Peyer's patch (tissue), 4 donors: ENCODE measurements at places on chromosomes 12 and 14. TPM values are rescaled to one million over a fixed set of nuclear protein-coding genes. Genes with fewer than 3 reads are reported as not detected.

The PRB2 gene
- not detected for total RNA-seq

DNA sequence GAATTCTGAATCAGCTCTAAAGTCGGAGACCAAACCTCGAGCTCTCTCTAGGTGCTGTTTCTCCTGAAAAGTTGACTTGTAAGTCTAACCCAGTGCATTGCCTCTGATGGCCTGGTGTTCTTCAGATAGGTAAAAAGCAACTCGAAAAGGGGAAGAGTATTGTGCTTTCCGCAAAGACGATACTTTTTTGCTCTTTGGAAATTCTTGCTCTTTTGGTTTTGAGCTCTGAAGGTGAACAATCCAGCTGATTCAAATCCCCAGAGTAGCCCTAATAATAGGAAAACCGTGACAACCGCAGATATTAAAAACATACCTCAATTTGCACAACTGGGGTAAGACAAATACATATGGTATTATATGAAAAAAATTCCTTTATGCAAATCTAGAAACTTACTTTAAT lies 447.4 kb downstream of the RAD51B start:
- DNase-seq: no peak

DNA sequence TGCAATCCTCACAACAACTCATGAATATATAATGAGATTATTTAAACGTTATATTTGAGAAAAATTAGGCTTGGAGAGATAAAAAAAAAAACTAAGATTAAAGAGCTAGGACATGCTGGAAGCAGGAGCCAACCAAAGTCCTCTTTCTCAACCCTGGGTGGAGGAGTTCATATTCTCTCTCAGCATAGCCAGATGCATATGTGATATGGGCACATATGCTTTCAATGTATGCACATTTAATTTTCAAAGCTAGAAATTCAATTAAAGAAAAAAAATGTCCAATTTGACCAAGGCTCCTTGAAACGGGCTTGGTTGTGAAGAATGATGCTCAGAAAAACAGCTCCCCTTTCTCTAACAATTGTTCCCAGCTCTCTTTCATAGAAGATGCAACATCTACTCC lies 61.9 kb upstream of the GRIP1 start:
- DNase-seq: no peak

- no peak for DNase-seq
Observed at GRCh38 chr12:73531752-73532151, 1005.9 kb upstream of the ATXN7L3B start.

The ABCD2 gene
- not detected for total RNA-seq

- no peak for DNase-seq
Observed at GRCh38 chr12:10701843-10702242, 21.3 kb downstream of the YBX3 start.

- no peak for DNase-seq
Observed at GRCh38 chr12:90205165-90205564, 496.5 kb upstream of the ATP2B1 start.

GRCh38 chr14:68097727-68098126 lies 278.1 kb downstream of the RAD51B start:
- no peak for DNase-seq

The SLC4A8 gene
- 9.9 TPM for total RNA-seq

DNA sequence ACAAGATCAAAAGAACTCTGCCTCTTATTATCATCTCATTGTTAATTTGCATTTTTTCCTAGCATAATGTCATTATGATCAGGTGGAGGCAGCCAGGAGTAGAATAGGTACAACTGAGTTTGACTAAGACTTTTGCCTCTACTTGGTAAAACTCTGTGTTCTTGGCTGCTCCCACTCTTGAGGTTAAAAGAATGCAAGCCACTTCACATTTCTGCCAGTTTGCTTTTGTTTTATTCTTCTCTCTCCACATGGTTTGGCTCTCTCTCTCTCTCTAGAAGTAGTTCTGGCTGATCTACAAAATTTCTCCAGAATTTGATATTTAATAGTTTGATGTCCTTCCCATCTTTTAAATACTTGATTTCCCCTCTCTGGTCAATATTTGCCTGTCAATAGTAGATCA lies 170.7 kb upstream of the E2F7 start:
- DNase-seq: no peak

The NANOG gene
- not detected for total RNA-seq

The GARIN6 gene
- total RNA-seq: not detected

The KRT4 gene
- not detected for total RNA-seq

DNA sequence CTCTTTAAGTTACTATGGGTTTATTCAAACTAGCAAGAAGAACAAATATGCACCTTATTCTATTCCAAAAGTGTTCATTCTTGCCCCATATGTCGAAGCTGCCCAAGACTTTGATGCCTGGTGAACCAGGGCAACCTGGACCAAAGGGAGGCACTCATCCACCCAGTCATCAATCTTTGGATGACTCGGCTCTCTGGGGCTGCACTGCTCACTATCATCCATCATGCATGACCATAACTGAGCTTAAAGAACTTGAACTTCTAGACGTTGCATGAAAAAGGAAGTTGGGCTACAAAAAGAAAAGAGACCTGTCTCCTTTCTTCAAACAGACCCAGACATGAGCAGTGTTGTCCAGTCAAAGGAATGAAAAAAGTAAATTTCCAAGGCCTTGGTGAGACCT lies 1.2 kb downstream of the KRT4 start:
- no peak for DNase-seq
